ENCODE measurements at places on chromosomes 2 and 18.

GRCh38 chr2:122627388-122627787, 871.9 kb downstream of the TSN start:
- DNase-seq: no peak

- no peak for DNase-seq
These were observed 225.7 kb downstream of the ARL6IP6 start for GRCh38 chr2:152944099-152944498.

GRCh38 chr18:37107748-37108522, 279.0 kb downstream of the KIAA1328 start:
- DNase-seq: no peak

- no peak for DNase-seq
These were observed 313.7 kb downstream of the CYP26B1 start for GRCh38 chr2:71833855-71834560.

DNA sequence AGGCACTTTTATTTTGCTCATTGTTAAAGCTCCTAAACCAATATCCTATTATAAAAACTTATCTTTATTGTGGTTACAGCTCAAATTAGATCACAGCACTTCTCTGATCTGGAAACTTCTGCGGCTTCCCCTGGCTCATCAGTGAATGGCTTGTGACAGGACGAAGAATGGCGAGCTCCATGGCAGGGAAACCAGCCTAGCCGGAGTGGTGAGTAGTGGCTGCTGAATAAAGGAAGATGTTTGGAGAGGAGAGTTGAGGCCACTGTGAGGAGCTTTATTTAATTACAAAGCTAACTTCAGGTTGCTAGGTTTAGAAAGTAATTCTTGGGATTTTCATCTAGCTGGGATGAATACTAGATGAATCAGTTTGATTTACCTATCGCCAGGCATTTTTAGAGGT, 213.5 kb downstream of the CYRIA start:
- DNase-seq: no peak

- peak; percentile 85 for DNase-seq
These were observed 67.7 kb downstream of the SEPTIN10 start for GRCh38 chr2:109545828-109546713.

- no peak for DNase-seq
These were observed 142.6 kb downstream of the DIS3L2 start for GRCh38 chr2:232104076-232104646.

DNA sequence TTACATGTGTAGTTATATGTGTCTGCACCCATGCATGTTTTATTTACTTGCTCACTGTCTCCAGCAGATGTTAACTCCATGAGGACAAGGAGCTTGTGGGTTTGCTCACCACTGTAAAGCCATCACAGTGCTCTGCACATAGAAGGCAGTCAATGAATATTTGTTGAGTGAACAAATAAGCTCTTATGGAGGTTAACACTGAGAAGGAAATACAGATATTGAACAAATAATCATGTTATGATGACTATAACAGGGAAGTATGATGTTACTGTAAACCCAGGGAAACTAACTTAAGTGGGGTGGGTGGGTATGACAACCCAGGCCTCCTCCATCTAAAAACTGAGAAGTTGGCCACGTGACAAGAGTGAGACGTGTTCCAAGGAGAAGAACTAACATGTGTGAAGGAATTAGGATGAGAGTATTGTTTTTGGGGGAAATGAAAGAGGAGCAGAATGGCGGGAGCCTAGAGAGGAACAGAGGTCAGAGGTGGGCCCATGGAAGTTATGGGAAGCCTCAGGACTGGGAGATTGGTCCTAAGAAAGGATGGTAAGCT, 6.0 kb upstream of the FAM117B start:
- DNase-seq: no peak

GRCh38 chr18:11320986-11321385, 171.6 kb upstream of the PIEZO2 start:
- DNase-seq: no peak

DNA sequence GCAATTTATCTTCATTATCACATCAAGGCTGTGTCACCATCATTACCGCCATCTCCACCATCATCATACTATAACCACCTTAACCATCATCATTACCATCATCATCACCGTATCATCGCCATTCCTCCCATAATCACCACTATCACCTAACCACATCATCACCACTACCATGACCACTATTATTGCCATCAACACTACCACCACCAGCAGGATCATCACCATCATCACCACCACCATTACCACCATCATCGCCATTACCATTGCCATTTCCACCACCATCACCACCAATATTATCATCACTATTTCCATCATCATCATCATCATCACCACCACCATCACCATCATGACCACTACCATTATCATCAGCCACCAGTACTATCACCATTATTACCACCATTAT, 314.4 kb downstream of the CYP26B1 start:
- DNase-seq: no peak

DNA sequence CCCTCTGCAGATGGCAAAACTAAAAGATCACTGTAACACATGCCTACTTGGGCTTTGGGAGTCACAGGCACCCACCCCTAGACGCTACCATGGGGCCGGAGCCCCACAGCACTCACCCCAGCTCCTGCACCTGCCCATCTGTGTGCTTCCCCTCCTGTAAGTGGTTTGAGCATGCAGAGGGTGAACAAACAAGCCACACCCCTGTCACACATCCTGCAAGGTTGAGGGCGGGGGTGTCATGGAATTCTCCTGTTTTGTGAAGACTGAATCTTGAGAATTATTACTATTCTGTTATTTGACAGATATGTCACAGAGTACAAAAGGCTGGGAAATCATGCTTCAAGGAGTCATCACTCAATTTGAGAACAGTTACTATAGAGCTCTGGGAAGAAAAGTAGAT, 60.9 kb downstream of the RFTN2 start:
- no peak for DNase-seq

Measured in ovary (tissue), 10 donors.